Activated CD8-positive, alpha-beta memory T cell treated with anti-CD3 and anti-CD28 coated beads for 4 hours (primary cell): ENCODE measurements at places on chromosomes 1 and 21.
A peak's percentile ranks its signal among the peaks of the same experiment; 100 is the strongest.

DNA sequence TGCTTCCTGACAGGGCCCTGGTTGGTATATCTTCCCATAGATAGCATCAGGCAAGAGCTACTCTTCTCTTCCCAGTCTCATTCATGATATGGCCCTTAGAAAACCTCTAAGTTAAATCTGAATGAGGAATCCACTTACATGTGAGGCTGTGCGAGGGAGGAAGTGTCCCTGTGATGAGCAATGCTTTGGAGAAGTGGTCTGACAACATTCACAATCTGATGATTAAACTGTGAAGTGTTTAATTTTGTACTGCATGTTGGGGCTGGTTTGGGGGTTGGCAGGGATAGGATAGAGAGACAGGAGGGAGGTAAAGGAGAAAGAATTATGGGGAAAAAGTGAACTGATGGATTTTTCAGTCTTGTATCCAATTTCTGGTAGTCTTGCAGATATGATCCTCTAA is 421.2 kb upstream of the DAB1 start:
- no peak for DNase-seq

DNA sequence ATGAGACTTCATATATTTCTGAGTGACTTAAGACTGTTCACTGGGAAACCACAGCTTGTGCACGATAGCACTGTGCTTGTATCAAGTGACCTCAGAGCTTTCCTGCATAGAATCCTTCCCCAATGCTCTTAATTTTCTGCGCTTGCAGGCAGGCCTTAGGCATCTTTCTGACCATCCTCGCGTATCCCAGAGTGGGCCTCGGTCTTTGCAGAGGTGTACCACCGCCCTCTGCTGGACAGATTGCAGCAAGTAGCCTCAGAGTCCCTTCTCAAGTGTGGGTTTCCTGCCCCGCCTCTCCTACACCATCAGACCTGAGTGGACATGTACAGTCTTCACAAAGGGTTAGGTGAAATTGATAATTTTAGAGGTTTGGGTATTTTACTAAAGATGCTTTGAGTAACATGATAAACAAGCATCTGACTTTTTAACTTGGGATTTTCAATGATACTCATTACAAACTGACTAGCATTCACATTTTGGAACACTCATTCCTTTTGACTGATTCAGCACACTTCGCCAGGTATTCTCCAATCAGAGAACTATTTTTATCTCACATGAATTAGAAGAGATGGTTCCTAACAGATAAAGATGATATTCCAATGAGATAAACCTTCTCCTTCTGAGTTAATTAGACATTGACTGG is 246.5 kb upstream of the USP25 start:
- DNase-seq, result peak; percentile 56

GRCh38 chr1:15958793-15959192 is 17.1 kb downstream of the ZBTB17 start:
- no peak for DNase-seq

DNA sequence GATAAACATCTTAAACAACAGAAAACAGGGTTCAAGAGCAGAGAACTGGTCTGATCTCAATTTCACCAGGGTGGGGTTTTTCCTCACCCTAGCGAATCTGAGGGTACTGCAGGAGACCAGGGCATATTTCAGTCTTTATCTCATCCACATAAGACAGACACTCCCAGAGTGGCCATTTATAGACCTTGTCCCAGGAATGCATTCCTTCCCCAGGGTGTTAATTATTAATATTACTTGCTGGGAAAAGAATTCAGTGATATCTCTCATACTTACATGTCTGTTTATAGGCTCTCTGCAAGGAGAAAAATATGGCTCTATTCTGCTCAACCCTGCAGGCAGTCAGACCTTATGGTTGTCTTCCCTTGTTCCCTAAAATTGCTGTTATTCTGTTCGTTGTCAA is 84.1 kb downstream of the LYPLAL1 start:
- DNase-seq, result no peak

GRCh38 chr1:10738061-10739058 is 58.1 kb downstream of the CASZ1 start:
- no peak for DNase-seq

GRCh38 chr1:23699280-23700179 is 7.9 kb downstream of the RPL11 start:
- DNase-seq, result no peak

DNA sequence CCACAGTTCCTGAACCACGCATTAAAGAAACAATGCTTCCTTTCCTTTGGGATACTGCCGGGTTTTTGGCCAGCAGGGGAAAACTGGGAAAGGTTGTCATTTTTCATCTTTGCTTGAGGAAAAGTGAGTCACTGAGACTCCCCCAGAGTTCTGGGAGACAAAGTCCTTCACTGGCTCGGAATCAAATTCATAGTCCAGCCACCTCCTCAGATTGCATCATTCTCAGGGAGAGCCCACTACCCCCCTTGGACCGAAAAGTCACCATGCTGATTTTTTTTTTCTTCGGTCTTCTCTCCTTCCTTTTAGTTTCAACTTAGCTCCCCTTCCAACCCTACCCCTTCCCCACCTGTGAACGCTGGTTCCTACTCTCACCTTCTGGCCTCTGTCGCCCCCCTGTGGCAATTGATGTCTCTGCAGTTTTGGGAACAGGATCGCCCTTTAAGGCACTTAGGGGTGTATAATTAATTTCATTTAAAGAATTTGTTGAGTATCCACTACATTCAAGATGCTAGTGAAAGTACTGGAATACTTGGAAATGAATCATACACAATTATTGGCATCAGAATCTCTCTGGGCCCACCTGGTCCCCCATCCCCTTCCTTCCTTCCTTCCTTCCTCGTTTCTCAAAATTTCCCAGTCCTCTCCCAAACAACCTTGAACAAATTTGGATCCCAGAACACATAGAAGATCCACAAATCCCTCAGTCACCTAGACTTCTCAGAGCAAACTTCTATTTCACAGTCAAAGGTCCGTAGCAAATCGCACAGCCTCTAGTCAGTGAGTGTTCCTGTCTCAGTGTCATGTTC is 6.9 kb downstream of the ACKR1 start:
- DNase-seq, result no peak

DNA sequence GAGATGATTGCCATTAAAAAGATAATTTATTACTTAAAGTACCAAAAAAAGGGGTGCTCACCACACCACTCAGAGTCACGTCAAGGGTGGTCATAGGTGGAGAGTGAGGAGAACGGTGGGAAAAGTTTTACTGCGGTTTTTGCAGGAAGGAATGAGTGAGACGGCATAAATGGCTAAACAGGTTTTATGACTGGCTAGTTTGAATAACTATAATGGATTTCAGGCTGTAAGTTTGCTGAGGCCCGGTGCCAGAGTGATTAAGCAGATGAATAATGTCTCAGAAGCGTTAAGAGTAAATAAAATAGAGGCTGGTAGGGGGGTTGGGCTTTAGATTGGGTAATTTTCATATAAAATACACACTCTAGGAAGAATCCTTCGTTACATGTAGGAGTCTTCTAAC is 1337.8 kb downstream of the AMY1C start:
- no peak for DNase-seq
